ENCODE measurements at places on chromosomes 2 and 18.

DNA sequence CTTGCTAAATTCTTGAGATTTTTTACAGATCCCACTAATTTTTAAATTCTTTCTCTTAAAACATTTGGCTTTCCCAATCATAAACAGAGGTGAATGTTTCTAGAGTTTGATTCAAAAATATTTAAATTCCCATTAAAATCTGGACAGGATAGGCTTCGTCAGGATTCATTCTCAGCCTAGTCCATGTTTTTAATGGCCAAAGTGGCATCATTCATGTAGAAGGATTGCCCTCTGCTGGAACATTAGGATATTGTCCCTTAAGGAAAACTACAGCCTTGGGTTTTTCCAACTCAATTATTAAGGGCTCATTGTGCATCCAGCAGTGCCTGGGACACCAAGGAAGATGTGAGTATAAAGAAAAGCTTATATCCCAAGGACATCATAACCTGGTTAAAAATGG, 71.7 kb downstream of the TPGS2 start:
- DNase-seq: peak; percentile 44

- DNase-seq: no peak
Observed at GRCh38 chr2:237724811-237725478, 73.6 kb upstream of the RBM44 start.

DNA sequence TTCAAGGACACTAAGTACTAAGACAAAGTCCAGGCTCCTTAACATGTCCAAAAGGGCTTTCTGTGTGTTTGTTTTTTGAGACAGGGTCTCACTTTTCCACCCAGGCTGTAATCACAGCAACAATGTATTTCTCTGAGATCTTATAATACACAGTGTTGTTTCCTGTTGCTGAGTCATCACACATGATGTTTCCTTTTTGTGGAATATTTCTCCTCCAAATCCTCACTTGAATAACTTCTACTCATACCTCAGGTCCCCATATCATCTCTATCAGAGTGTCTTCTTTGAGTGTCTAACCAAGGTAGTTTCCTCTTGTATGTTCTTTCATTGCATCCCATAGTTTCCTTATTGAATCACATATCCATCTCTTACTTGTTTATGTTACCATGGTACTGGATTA, 632.0 kb upstream of the PIK3C3 start:
- no peak for DNase-seq

GRCh38 chr18:76750269-76750668, 72.1 kb upstream of the ZNF236 start:
- no peak for DNase-seq

- DNase-seq: no peak
Observed at GRCh38 chr18:72584787-72585186, 40.6 kb upstream of the CBLN2 start.

GRCh38 chr2:109438773-109439389, 174.9 kb downstream of the SEPTIN10 start:
- no peak for DNase-seq

DNA sequence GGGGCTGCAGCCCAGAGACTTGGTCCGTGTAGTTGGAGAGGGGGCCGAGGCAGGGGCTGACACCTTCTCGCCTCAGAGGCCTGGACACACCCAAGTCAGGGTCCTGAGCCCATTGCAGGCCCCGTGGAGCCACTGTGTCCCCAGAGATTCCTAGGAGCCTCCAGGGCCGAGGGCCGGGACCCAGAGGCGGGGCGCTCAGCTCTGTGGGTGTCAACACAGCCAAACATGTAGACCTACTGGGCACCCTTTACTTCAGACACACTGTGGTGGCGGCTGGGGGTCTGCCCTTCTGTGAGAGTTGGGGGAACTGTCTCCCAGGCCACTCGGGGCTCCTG, 459 bp upstream of the ESPNL start:
- DNase-seq: no peak

DNA sequence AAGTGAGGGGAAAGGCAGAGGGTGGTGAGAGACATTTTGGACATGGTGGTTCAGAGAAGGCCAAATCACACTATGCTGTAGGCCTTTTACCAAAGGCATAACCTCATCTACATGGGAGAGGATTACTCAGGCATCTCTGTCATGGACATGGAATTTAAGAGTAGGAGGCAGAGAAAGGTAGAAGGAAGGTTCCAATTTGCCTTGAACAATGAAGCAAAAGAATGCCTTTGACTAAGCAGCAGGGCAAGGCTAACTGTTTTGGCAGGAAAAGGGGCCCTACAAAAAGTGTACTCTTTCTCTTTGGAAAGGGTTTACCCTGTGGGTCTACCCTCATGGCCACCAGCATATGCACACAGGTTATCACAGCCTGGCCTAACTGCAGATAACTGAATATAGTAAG, 45.6 kb upstream of the RNU4ATAC start:
- DNase-seq: no peak

DNA sequence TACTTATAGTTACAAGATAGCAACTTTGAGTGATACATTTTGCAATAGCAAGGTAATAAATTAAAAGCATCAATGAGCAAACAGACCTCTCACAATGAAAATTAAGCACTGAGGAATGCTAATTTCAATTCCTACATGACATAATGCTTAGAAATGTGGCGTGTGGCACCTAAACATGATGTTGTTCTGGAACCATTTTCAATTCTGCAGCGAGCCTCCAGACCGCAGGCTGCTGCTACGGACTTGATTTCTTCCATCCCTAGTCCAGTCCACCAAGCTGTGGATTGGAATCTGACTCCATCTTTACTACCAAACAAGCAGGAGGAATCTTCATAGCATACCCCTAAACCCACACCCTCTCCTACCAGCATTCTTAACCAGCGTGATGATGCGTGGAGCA, 58.7 kb upstream of the ZNF397 start:
- DNase-seq: no peak

DNA sequence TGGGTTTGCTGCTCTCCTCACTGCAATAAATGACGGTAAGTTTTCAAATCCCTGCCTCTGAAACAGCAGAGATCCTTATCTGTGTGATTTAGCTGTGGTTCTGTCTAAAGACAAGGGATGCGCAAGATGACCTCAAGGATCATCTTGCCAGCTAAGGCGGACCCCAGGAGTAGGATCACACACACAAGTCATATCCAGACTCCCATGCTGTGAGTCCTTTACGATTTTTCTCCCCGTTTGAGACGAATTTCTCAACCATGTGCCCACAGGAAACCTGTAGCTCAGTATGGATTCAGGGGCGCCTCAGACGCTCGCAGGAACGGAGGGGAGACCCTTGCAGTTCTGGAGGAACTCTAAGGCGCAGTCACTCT, 11.1 kb upstream of the DCTN1 start:
- no peak for DNase-seq

- DNase-seq: no peak
Observed at GRCh38 chr2:106020032-106020431, 174.1 kb downstream of the UXS1 start.

DNA sequence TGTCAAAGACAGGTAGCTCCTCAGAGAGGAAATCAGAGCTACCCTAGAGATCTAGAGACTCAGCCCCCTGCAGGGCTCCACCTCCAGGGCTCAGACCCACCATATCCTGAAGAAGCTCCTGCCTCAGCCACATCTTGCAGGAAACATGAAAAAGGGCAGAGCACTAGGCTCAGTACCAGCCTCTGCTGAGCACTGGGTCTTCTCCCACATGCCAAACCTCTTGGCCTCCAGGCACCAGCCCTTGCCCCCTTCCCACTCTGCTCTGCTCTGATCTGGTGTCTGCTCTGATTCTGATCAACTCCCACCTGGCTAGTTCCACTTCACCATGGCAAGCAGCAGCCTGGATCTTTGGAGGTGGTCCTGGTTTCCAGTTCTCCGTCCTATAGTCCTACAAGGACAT, 114.3 kb upstream of the SLC66A3 start:
- no peak for DNase-seq

- no peak for DNase-seq
Observed at GRCh38 chr2:223418604-223419199, 183.5 kb downstream of the SCG2 start.

DNA sequence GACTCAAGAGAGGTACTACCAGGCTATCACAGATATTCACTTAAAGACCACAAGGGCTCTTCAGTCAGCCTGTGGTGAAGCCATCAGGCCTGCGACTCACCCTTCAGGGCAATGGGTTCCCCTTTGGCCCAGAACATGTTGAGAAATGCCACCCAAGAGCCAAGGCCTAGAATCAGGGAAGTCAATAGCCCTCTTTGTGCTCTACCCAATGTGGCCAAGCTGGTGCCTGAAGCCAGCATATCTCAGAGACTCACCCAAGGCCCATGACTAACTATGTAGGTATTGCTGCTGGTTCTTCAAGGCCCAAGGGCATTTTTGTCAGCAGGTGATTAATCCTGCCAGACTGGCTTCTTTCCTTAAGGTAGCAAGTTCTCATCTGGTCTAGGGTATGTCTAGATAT, 338.9 kb upstream of the SETBP1 start:
- no peak for DNase-seq

DNA sequence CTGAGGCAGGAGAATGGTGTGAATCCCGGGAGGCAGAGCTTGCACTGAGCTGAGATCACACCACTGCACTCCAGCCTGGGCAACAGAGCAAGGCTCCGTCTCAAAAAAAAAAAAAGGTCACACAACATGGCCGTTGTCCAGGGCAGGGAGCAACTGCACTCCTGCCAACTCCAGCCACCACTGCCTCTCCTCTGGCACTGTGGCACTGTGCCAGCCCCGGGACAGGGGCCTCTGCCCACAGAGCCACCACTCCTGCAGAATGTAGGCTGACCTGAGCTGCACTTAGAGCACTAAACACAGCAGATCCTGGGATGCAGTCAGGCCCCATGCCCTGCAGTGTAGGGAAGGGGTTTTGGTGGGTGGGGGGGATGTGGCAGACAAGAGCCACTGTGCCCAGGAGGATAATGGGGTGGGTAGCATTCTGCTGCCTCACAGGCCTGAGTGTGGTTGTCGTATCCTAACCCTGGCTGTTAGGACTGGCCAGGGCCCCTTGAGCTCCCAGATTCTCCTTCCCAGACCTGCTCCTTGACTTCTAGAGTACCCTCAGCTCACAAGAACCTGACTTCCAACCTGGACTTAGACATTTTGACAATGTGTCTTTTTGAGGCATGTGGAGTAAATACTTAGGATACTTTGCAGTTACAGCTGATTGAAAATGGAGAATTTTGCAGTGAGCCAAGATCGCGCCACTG, 69.4 kb upstream of the SH3RF3 start:
- no peak for DNase-seq
